ENCODE measurements at places on chromosomes 6 and 20.

DNA sequence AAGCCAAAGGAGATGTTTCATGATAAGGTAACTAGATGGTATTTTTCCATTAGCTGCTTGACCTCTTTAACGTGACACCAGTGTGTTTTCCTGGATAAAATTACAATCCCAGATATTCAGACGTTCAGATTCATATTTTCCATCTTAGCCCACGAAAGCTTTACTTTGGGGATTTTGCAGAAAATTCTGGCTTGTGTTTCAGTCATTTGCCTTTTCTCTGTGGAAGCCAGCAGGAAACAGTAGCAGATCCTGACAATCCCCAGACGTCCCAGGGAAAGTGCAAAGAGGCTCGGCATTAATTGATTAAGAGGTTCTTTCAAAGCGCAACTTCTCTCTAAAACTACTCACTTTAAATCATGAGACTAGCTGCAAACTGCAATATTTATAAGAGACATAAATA is 243.6 kb downstream of the UST start:
- DNase-seq = no peak

GRCh38 chr6:113315879-113316278 is 541.3 kb upstream of the MARCKS start:
- DNase-seq = no peak

GRCh38 chr6:3887150-3887700 is 38.1 kb downstream of the FAM50B start:
- peak; percentile 45 for DNase-seq

- DNase-seq = no peak
Measured at GRCh38 chr20:50674138-50674825, 17.1 kb downstream of the RIPOR3 start.

GRCh38 chr6:124487623-124488431 is 474.4 kb upstream of the RNF217 start:
- no peak for DNase-seq
